ENCODE measurements at places on chromosomes 16 and 17.

DNA sequence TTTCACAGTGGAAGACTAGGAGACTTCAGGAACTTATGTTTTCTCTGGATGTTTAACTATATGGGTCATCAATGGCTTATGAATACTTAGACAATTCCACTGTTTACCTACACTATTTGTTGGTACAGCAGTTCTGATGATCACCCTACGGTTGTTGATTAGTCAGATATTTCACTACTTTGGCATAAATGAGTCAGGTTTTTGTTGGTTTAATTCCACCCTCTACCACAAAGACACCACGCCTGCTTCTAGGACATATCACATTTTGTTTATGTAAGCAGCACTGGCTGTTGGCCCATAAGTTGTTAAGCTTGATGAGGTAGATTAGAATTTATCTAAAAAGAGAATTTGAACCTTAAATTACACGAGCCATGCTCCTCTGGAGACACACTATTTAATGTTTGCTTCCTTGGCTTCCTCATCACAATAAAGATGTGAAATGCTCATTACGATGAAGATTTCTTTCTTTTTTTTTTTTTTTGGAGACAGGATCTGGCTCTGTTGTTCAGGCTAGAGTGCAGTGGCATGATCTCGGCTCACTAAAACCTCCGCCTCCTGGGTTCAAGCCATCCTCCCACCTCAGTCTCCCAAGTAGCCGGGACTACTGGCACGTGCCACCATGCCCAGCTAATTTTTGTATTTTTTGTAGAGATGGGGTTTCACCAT, 4.3 kb downstream of the GDE1 start:
- DNase-seq: no peak

- no peak for DNase-seq
Observed at GRCh38 chr17:50003911-50004310, 8.9 kb upstream of the DLX3 start.

DNA sequence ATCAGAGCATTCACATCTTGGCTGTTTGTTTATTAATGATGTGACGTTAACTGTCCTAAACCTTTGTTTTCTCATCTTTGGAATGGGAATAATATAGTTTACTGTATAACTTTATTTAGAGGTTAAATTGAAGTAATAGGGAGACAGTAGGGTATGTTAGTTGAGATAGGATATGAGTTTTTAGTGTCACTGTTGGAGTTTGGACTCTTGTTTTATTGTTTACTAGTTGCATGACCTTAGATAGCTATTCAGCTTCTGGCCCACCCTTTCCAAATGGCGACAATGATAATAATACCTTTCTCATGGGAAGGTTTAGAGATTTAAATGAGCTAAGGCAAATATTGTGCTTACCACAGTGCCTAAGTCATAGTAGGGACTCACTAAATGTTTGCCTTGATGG, 28.2 kb upstream of the CDC6 start:
- DNase-seq: no peak

DNA sequence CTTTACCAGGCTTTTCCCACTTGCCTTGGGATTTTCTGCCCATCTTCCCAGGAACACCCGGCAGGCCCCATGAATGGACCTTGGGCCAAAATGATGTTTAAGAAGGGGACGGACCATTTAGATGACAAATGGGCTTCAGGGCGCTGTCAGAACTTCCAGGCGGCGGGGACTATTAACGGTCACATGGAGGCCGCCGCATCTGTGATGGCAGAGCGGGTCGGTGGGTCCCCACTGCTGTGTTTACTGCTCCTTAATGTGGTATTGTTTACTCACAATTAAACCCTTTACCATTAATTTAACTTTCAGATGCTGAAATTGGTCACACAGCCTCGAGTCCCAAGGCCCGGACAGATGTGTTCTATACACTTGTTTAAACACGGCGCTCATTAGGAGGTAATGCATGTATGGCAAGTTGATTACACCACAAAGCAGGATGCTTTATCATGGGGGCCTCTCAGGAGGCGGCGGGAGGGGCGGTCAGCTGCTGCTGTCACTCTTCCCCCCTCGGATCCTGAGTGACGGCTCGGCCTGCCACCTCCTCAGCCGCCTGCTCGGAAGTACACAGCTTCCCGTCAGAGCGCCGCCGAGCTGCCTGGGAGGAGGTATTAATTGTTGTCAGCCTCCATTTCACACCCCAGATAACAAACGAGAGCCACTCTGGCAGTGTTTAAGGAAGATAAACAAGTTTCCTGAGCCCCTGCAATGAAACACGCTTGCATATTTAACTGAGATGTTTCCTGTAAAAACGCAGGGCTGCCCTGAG, 83.9 kb upstream of the IRX3 start:
- DNase-seq: no peak

DNA sequence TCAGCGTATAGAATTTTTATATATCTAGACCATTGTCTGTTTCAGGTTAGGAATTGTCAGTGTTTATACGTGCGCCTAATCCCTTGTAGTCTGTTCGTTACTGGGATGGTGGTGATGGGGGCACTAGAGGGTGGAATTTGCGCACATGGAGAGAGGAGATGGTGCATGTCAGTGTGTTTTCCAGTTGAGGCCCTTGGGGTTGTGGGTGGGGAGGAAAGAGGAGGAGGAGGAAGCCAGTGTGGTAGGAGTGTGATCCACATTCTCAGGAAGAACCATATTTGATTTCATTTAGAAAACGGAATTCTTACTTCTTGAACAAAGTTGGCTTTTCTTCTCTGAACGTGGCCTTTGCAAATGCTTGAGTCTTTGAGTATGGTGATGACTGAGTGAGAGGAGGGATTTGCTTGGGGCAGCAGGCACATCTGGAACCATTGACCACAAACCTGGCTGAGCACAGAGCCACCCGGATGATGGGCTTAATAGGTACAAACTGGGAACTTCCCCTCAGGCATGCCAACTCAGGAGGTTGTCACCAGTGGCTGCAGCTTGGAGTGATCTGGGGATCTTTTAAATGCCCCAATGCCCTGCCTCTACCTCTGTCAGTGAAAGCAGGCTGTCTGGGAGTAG, 98.9 kb downstream of the PRKCB start:
- no peak for DNase-seq

DNA sequence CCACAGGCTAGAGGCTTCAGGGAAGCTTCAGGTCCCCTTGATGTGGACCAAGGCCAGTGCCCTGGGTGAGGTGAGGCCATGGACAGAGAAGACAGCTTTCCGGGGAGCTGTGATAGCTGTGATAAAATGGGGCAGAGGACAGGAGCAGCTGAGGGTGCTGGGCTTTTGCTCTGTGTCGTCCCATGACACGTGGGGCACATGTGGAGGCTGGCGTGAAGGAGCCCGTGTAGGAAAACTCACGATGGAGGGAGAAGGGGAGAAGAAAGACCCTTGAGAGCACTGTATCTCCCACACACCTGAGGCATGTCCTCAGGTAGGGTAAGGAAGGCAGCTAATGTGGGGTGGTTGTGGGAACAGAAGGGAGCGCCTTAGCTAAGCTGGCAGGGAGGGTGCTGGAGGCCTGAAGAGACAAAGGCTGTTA, 21.3 kb downstream of the B9D1 start:
- no peak for DNase-seq

GRCh38 chr16:66717776-66718175, 21.2 kb upstream of the CMTM4 start:
- no peak for DNase-seq

DNA sequence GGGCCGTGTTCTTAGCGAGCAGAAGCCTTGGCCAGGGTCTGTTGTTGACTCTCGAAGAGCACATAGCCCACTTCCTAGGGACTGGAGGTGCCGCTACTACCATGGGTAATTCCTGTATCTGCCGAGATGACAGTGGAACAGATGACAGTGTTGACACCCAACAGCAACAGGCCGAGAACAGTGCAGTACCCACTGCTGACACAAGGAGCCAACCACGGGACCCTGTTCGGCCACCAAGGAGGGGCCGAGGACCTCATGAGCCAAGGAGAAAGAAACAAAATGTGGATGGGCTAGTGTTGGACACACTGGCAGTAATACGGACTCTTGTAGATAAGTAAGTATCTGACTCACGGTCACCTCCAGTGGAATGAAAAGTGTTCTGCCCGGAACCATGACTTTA, 18.5 kb downstream of the RSPRY1 start:
- no peak for DNase-seq

GRCh38 chr17:50641357-50641756, 6.7 kb downstream of the ABCC3 start:
- no peak for DNase-seq

GRCh38 chr17:7862692-7863437, 5.1 kb downstream of the CYB5D1 start:
- DNase-seq: peak; percentile 69

GRCh38 chr16:4042581-4042980, 73.7 kb downstream of the ADCY9 start:
- no peak for DNase-seq

DNA sequence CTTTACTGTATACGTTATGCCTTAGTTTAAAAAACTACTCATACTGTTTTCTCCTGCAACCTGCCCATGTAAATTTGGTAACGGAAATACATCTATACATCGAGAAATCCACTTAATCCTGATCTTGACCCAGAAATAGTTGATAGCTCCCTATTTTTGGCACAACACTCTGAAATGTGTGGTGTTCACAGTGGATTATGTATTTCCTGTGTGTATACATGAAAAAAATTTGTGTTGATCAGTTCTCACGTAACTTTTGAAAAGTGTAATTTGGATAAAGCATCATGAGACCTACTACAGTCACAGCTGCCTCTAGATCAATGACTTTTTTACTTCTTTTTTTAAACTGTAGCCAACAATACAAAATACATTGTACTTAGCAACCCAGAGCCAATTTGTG, 90.7 kb downstream of the VMP1 start:
- DNase-seq: no peak

DNA sequence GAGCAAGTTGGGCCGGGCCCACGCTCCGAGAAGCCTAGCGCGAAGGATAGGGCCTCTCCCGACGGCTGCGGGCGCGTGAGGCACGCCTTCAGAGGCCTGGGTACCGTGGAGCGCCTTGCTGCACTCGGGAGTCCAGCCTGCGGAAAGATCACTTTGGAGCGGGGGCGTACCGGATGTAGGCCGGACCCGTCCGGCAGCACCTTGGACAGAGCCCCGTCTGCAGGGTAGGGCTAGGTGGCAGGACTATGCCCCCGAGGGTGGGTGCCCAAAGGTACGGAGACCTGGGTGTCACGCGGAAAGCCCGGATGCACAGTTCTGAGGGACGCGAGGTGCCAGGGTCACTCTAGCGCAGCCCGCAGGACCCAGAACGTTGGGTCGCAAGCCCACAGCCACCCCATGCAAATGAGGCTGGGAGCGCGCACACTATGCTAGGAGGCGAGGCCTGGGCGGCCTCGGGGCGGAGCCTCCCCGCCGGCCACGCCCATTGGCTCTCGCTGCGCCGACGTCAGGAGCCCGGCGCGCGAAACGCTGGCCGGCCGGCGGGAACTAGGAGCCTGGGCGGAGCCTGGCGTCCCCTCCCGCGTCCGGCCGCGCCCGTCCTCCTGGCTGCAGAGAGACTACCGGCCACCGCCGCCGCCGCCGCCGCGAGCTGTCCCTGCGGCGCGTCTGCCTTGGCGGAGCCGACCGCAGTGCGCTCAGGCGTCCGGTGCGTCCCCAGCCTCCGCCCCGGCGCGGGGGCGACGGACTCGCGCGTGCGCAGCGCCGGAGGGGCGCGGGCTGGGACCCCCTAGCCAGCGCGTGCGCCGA, at the start of gene PAQR4:
TSS of gene PAQR4 (plus strand) at position 611 of the 807 bp plus-strand sequence. CDS start 327 bp downstream, outside the sequence.
- DNase-seq: peak; percentile 73

DNA sequence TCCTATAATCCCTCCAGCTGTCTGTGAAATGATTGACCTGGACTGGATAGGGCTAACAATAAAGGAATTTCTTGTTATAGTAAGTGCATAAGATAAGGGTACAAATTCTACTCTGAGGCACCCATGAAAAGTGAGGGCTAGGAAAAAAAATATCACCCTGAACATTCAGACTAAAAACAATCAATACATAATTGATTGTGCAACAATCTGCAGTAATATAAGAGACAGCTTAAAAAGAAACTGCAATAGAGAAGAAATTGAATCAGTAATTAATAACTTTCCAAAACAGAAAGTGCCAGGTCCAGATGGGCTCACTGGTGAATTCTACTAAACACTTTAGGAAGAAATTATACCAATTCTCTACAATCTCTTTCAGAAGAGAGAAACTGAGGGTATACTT, 44.2 kb upstream of the CREBBP start:
- DNase-seq: no peak

GRCh38 chr17:51427323-51427811, 167.0 kb downstream of the UTP18 start:
- DNase-seq: peak; percentile 16

DNA sequence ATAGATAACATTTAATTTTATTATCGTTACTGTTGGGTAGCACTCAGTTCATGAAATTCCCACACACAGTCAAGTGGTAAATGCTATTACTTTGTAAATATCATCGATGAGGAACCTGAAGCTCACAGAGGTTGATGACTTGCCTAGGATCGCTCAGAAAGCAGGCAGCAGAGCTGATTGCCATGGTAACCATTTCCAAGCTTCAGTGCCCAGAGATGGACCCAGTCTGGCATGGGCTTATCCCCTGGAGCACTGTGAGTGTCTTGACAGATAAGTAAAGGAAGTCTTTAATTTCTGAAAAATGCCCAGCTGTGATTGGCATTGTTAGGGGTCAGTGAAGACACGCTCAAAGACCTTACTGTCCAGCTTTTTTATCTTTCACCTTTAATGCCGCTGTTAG, 95.0 kb downstream of the PRKCB start:
- no peak for DNase-seq

Measured in naive thymus-derived CD8-positive, alpha-beta T cell (primary cell).